ENCODE measurements at places on chromosomes 2 and 18.

DNA sequence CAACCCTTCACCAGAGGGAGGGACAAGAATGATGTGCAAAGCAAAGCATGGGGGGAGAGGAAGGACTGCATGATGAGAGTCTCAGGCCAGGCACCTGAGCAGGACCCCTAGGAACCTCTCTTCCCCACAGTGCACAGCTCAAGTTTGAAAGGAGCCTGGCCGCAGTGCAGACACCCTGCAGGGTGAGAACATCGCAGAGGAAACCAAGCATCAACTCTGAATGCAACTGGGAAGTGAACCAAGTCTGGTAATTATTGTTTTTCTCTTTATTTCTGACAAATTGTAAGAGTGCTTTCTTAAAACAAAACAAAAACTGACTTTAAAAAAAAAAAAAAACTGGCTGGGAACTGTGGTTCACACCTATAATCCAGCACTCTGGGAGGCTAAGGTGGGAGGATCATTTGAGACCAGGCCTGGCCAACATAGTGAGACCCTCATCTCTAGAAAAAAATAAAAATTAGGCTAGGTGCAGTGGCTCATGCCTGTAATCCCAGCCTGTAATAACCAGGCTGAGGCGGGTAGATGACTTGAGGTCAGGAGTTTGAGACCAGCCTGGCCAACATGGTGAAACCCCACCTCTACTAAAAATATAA, 15.3 kb downstream of the NPC1 start:
- DNase-seq = no peak

- no peak for DNase-seq
Observed at GRCh38 chr2:128556633-128557032, 238.0 kb upstream of the HS6ST1 start.

- no peak for DNase-seq
Observed at GRCh38 chr2:112529757-112530156, 12.5 kb upstream of the POLR1B start.

DNA sequence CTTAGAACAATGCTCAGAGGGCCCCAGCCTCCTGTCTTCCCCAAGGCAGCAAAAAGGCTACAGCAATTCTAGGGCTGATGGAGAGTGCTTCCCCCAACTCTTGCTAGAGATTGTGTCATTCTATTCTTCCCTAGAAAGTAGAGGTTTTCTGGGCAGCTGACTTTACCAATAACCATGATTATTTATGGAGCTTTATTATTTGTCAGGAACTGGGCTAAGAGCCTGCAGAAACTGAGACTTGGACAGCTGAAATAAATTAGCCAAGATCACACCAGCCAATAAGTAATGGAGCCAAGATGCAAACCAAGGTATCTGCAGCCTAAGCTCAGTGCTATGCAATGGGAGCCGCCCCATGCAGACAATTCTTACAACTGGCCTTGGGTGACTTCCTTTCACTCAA, 84.8 kb downstream of the CCBE1 start:
- DNase-seq = peak; percentile 19

DNA sequence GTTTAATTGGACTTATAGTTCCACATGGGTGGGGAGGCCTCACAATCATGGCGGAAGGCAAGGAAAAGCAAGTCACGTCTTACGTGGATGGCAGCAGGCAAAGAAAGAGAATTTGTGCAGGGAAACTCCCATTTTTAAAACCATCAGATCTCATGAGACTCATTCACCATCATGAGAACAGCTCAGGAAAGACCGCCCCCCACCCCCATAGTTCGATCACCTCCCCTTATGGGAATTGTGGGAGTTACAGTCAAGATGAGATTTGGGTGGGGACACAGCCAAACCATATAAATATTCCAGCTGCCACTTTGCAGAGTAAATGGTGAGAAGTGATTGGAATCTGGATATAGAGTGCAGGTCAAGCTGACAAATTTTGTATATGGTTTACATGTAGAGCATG, 187.4 kb downstream of the ARL4C start:
- DNase-seq = no peak

GRCh38 chr2:21254170-21254965, 130.6 kb downstream of the TDRD15 start:
- DNase-seq = no peak

DNA sequence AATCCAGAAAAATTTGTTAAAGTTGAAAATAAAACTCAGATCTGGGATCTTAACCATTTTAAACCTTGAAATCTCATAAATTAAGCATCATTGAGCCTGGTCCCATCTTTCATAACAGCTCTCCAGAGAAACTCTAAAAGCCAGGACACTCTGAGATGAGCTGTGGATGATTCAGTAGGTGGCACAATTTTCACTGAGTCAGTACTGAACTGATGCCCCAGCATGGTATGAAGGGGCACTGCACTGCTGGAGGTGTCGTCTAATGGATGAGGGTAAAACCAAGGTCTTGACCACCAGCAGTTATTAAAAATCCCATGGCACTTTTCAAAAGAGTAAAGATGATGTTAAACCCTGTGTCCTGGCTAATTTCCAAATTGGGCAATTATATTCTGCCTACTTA, 170.6 kb downstream of the FIGN start:
- peak; percentile 5 for DNase-seq

DNA sequence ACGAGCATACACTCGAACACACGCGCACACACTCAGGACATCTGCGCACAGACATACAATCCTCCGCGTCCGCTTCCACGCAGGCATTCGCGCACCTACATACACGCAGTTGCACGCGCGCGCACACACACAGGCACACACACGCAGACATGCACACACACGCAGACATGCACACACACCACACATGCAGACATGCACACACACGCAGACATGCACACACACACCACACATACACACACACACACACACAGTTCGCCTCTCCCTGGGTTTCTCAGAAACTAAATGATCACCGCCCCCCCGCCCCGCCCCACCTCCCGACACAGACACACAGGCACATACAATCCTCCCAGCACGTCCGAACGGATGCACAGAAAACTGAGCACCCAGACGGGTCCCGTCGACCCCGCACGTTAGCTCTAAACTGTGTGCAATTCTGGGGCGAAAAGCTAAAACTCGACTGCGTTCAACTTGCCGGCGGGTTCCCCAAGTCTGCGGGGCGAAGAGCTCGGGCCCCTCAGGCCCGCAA, 1.0 kb downstream of the EPHA4 start:
- DNase-seq = no peak

DNA sequence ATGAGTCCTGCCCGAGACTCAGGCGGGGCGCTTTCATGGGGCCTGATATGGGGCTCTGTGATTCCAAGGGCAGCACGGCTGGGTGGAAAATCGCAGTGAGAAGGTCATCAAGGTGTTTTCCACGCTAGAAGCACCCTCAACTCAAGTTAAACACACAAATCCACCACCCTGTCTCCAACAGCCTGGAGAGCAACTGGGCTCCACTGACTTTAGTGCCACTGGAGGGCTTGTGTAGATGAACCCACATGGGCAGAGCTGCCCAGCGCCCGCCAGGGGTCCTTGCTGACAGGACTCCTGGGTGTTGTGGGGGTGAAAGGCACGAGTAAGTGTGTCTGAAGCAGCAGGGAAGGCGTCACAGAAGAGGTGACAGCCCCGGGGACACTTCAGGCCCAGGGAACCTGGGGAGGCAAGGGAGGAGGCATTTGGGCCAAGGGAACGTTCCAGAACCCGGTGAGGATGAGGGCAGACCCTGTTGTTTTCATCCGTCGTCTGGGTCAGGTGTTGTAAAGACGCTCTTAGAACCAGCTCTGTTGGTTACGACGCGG, 51.8 kb upstream of the CTDP1 start:
- DNase-seq = no peak

GRCh38 chr2:14513903-14514302, 118.6 kb upstream of the LRATD1 start:
- DNase-seq = no peak

- DNase-seq = no peak
Observed at GRCh38 chr2:121778741-121779487, 23.5 kb downstream of the TSN start.

DNA sequence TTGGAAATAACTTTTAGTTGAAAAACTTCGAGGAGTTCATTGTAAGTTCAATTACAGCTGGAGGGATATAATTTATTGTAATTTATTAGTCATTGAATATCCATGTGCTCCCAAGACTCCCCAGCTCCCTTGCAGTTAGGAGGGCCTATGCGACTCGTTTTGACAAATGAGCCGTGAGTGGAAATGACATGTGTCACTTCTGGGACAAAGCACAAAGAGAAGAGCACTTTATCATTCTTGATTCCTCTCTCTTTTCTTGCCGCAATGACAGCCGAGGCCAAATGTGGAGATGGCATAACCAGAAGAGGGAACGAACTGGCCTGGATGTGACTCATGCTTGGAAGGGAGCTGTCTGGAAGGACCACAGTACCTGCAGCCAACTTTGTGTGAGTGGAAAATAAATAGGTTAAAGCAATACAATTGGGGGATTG, 44.2 kb upstream of the ITSN2 start:
- DNase-seq = peak; percentile 7

DNA sequence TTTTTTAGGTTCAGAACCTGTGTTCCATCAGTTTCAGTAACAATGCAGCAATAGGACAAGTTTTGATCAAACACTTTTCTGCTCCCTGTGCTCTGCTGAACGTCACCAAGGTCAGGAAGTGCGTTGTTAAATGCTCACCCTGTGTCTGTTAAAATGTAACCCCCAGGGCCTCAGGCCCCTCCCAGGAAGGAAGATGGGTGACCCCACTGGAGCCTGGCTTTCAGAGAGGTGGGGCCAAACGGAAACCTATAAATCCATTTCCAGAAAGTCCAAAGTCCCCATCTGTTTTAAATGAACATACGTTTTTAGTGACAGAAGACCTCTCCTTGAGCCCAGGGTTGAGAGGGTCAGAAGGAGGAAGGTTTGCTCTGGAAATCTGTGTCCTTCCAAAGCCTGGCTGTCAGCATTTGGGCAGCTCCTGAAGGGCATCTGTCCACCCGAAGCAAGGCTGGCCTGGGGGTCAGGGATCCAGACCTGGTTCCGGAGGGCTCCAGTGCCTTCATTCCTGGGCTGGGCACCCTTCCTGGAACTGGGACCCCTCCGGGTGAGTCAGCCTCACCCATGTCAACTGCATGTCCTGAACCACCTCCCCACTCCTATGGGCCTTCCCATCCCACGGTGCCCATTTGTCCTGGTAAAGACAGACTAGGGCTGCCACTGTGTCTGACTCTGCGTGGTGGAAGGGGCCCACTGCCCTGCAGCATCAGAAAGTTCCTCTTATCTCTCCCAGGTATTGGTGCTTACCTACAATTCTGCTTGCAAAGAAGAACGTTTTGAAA, 117.4 kb upstream of the COPS8 start:
- no peak for DNase-seq

- peak; percentile 14 for DNase-seq
Observed at GRCh38 chr18:46253498-46253897, 149.3 kb downstream of the HAUS1 start.

GRCh38 chr2:166193407-166193806, 65.6 kb upstream of the SCN1A start:
- no peak for DNase-seq

GRCh38 chr2:10397878-10398277, 50.2 kb downstream of the ODC1 start:
- DNase-seq = no peak

DNA sequence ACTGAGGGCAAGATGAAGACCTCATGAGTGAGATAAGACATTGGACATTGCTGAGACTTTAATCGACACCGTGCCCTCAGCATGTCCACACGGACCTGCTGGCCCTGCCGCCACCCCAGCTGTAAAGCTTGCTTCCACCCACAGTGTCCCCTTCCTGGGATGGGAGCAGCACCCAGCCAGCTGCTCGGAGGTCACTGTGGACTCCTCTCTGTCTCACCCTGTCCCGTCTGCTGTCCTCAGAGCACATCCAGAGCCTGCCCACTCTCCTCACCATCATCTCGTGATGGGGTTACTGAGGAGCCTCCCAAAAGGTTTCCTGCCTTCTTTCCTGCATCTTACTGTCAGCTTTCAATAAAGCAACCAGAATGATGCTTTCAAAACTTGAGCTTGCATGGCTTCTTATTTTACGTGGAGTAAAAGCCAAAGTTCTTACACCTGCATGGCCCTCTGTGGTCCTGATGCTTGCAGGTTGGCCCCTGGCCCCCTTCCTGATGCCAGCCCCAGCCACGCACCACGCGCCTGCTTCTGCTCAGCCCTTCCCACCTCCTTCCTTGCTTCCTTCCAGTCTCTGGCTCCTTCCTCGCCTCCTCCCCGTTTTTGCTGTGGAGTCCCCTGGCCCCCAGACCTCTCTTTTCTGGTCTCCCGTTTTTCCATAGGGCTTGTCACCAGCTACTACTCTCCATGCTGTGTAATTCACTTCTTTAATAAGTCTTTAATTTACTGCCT, 67.0 kb downstream of the DGKD start:
- no peak for DNase-seq

GRCh38 chr2:144467502-144468137, 52.3 kb downstream of the ZEB2 start:
- DNase-seq = no peak

- DNase-seq = no peak
Observed at GRCh38 chr2:84694088-84694622, 177.9 kb downstream of the DNAH6 start.

DNA sequence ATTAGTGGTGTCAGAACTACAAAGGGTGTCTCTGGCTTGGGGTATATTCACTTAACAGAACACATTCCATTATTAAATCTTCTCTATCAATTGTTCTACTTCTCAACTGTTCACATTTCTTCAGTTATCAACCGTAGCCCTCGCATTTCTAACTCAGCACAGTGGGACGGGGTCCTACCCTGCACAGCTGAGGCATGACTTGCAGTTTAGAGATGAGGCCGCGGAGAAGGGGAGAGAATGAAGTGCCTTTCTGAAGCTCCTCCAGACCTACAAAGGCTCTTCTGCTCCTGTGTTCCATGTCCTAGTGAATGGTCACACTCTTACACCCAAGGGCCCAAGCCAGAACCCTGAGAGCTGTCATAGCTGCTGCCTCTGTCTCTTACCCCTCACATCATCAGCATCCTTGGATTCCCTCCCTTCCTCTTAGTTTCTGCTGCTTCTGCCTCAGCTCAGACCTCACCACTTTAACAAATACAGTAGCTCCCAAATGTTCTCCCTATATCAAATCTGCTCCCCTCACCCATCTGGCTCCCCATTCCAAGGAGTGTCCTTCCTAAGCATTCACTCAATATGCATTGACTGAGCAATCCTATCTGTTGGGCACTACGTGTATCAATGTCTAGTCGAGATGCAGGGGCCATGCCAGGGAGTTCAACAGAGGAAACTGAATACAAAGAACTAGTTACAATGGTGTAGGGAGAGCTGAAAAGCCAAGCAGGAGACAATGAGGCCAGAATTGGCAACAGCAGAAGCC, 34.3 kb upstream of the MRPL19 start:
- no peak for DNase-seq

DNA sequence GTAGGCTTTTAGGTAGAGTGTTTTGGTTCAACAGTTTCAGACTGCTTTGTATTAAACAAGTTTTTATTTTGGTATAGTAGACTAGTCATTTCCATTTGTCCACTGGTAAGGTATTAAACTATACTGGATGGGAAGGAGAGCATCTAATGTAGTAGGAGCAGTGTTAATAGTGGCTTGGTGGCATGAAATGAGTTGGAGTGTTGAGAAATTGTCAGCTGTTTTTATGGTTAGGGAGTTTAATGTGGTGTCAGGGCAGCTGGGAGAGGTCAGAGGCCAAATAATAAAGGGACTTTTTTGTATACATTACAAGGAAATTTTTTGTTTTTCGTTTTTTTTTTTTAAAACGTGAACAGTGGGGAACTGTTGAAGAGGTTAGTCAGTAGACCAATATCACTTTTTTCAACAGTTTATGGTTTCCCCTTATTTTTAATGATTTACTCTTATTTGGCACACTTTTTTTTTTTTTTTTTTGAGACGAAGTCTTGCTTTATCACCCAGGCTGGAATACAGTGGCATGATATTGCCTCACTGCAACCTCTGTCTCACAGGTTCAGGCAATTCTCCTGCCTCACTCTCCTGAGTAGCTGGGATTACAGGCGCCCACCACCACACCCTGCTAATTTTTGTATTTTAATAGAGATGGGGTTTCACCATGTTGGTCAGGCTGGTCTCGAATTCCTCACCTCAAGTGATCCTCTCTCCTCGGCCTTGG, 21.2 kb downstream of the ACTR3 start:
- DNase-seq = peak; percentile 29
